ENCODE measurements at places on chromosomes 5 and 9.
A peak's percentile ranks its signal among the peaks of the same experiment; 100 is the strongest.

- no peak for DNase-seq
- H3K27me3 ChIP-seq = no peaks in the 10 kb centered on the region
- no peak overlapping the region for H3K4me3 ChIP-seq
- no peak overlapping the region for H3K27ac ChIP-seq
- no peaks in the 10 kb centered on the region for H3K4me1 ChIP-seq
- no peaks in the 10 kb centered on the region for H3K36me3 ChIP-seq
Measured at GRCh38 chr5:134098690-134099089, 15.8 kb upstream of the TCF7 start.

DNA sequence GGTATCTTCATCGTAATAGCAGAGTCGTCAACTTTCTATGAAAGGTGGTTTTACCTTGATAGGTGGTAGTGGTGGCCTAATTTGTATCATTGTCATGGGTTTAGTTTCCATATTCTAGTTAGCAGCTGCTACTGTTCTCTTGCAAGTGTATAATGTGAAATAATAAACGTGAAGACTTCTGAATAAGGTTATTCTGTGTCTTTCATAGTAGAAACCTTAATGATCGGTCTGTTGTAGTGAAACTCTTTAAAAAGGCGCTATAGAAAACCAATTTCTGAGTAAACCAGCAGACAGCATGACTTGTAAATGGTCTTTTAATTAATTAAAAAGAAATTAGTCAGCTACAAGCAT is 1.6 kb downstream of the SET start:
- peak overlapping the region; percentile 100 for H3K4me3 ChIP-seq
- H3K27ac ChIP-seq = peak overlapping the region; percentile 92
- no peaks in the 10 kb centered on the region for H3K27me3 ChIP-seq
- peaks cover 19% of the 10 kb centered on the region for H3K4me1 ChIP-seq
- no peak for DNase-seq

DNA sequence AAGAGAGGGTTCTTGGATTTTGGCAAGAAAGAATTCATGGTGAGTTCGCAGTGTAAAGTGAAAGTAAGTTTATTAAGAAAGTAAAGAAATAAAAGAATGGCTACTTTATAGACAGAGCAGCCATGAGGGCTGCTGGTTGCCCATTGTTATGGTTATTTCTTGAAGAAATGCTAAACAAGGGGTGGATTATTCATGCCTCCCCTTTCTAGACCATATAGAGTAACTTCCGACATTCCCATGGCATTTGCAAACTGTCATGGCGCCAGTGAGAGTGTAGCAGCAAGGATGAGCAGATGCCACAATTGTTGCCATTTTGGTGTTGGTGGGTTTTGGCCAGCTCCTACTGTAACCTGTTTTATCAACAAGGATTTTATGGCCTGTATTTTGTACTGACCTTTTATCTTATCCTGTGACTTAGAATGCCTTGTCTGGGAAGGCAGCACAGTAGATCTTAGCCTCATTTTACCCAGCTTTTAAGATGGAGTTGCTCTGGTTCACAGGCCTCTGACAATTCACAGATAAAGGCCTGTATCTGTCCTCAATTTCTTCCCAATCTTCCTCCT is 1026.1 kb upstream of the DMAC1 start:
- no peak overlapping the region for H3K4me3 ChIP-seq
- H3K27ac ChIP-seq = no peak overlapping the region

DNA sequence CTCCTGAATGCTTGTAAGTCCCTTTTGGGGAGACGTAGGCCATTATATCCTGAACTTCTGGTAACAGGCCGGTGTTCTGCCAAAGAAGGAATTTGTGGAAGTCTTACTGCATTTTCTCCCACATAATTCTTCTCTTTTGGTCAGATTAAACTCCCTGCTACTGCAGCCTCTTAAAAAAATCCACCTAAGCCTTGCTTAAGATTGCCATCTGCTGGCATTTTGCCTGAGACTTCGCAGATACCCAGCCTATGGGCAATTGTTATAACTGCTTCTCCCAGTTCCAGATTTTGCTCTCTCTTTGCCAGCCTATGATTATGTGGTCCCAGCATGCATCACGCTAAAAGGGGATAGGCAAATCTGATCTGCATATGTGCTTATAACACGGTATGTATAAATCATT is 391.6 kb upstream of the CHD1 start:
- no peaks in the 10 kb centered on the region for H3K27me3 ChIP-seq
- H3K36me3 ChIP-seq = no peaks in the 10 kb centered on the region
- no peak overlapping the region for H3K4me3 ChIP-seq
- no peaks in the 10 kb centered on the region for H3K4me1 ChIP-seq

DNA sequence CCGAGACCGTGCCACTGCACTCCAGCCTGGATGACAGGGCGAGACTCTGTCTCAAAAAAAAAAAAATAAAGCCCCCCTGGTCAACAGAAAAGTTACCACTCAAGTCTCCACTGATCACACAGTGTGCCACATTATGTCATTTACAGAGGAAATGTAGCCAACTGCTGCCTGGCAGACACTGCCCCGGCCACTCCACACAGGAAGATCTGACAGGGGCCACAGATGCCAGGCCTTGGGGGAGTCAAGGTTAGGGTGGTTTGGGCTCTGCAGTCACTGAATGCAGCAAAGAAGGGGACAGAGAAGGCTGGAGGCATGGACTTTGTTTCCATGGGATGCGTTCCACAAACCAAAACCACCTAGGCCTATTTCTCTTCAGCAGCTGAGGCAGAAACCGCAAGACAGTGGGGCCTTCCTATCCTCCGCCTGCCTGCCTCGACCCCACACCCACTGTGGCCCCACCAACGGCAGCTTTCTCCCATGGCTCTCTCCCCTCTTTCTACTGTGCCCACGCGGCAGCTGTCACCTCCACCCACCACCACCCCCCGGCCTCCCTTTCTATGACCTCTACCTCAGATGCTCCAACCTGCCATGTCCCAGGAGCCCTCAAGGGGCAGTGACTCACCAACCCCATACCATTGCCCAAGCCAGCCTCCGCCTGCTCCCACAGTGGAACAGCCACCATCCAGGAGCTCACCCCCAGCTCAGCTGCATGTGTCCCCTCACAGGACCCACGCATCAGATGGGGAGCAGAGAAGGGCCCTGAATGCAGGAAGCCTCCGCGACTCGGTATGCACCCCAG is 12.4 kb downstream of the IPPK start:
- no peak overlapping the region for H3K4me3 ChIP-seq
- no peaks in the 10 kb centered on the region for H3K27me3 ChIP-seq
- H3K27ac ChIP-seq = no peak overlapping the region

GRCh38 chr5:172553903-172554302 is 87.2 kb upstream of the NEURL1B start:
- H3K27ac ChIP-seq = no peak overlapping the region
- no peaks in the 10 kb centered on the region for H3K4me1 ChIP-seq
- H3K27me3 ChIP-seq = no peaks in the 10 kb centered on the region
- H3K36me3 ChIP-seq = no peaks in the 10 kb centered on the region
- no peak overlapping the region for H3K4me3 ChIP-seq

DNA sequence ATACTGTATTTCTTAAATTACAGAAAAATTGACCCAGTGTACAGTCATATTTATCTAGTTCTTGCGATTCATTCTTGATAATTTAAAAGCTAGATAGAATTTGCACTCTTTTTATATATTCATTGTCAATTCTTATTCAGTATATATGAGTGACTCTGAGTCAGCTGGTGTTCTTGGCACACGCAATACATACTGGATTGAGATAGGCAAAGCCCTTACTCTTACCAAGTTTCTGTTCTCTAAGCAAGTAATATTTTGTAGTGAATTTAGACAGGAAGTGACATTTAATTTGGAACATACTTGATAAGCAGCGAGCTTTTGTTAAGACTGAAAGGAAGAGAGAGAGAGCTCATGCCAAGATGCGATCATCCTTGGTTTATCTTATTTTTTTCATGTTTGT is 57.7 kb downstream of the GPBP1 start:
- no peaks in the 10 kb centered on the region for H3K4me1 ChIP-seq
- no peaks in the 10 kb centered on the region for H3K27me3 ChIP-seq
- H3K36me3 ChIP-seq = peaks cover 12% of the 10 kb centered on the region
- no peak overlapping the region for H3K4me3 ChIP-seq
- no peak overlapping the region for H3K27ac ChIP-seq
- no peak for DNase-seq

- no peaks in the 10 kb centered on the region for H3K27me3 ChIP-seq
- DNase-seq = no peak
Measured at GRCh38 chr9:13807118-13807517, 506.8 kb downstream of the NFIB start.

- H3K4me1 ChIP-seq = no peaks in the 10 kb centered on the region
- H3K36me3 ChIP-seq = no peaks in the 10 kb centered on the region
Measured at GRCh38 chr5:72126796-72127195, 19.5 kb downstream of the MAP1B start.

GRCh38 chr5:72441862-72442540 is 65.2 kb downstream of the ZNF366 start:
- DNase-seq = peak; percentile 4
- H3K27me3 ChIP-seq = no peaks in the 10 kb centered on the region
- no peaks in the 10 kb centered on the region for H3K36me3 ChIP-seq
- no peak overlapping the region for H3K27ac ChIP-seq
- H3K4me1 ChIP-seq = peaks cover 10% of the 10 kb centered on the region

GRCh38 chr9:122217640-122218039 is 11.1 kb downstream of the LHX6 start:
- H3K27me3 ChIP-seq = no peaks in the 10 kb centered on the region
- peaks cover 23% of the 10 kb centered on the region for H3K4me1 ChIP-seq

DNA sequence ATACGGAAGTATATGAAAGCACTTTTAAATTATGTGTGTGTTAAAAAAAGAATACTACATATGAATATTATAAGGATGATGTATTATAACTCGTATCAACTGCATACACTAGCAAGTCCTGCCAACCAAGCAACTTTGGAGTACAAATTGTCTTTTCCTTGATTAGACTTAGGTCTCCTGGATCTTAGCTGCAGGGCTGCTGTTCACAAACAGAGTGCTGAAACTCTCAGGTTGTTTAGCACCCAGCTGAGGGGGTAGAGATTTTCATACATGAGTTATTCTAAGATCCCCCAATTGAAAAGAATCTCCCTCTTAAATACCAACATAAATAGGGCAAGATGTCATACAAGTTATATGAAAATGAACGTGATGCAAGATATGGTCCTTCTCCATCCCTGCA is 149.8 kb upstream of the TNC start:
- H3K4me1 ChIP-seq = no peaks in the 10 kb centered on the region
- H3K36me3 ChIP-seq = no peaks in the 10 kb centered on the region
- H3K27me3 ChIP-seq = no peaks in the 10 kb centered on the region
- no peak overlapping the region for H3K4me3 ChIP-seq
- no peak overlapping the region for H3K27ac ChIP-seq

- H3K36me3 ChIP-seq = no peaks in the 10 kb centered on the region
- H3K4me3 ChIP-seq = no peak overlapping the region
- peaks cover 7% of the 10 kb centered on the region for H3K27me3 ChIP-seq
- no peak for DNase-seq
- H3K27ac ChIP-seq = no peak overlapping the region
- no peaks in the 10 kb centered on the region for H3K4me1 ChIP-seq
Measured at GRCh38 chr9:86445671-86446070, 91.5 kb upstream of the TUT7 start.

DNA sequence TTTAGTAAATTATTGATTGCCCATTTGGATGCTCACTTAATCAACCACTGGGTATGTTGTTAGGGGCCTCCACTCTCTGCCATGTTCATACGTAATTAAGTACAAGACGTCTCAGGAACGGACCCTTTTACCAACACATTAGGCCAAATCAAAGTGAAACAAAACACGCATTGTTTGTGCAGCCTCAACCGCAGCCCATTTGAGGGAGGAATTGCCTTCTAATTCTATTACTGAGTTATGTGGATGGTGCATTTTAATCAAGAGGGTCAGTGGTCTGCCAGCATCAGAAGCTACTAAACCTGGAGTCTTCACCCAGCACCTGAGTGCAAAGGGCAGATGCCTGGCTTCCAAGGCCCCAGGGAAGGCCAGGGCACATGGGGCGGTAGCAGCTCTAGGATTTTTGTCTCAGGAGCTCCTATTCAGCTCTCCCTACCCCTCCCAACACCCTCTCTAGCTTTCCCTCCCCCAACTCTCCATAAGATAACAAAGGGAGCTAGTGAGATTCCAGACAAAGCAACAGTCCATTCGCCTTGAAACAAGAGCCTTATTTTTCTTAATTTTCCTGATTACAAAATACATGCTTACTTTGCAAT is 7.9 kb upstream of the MED27 start:
- H3K27me3 ChIP-seq = peaks cover 9% of the 10 kb centered on the region
- H3K4me1 ChIP-seq = no peaks in the 10 kb centered on the region
- no peaks in the 10 kb centered on the region for H3K36me3 ChIP-seq
- no peak overlapping the region for H3K27ac ChIP-seq
- H3K4me3 ChIP-seq = no peak overlapping the region
- no peak for DNase-seq

DNA sequence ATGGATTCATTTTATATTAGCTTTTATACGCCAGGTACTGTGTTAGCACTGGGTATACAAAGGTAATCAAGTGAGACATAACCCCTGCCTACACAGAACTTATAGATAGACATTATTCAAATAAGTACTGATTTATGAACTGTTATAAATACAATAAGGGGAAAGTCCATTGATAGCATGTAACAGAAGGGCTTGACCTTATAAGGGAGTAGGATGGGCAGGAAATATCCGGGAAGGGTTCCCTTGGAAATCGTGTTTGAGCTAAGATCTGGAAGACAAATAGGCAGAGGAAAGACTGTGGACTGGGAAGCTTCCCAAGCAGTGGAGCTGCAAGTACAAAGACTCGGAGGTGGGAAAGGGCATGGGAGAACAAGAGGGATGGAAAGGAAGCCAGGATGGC is 111.5 kb downstream of the WDR41 start:
- no peaks in the 10 kb centered on the region for H3K4me1 ChIP-seq
- H3K4me3 ChIP-seq = no peak overlapping the region
- no peaks in the 10 kb centered on the region for H3K27me3 ChIP-seq
- no peak for DNase-seq
- H3K27ac ChIP-seq = no peak overlapping the region
- H3K36me3 ChIP-seq = no peaks in the 10 kb centered on the region

DNA sequence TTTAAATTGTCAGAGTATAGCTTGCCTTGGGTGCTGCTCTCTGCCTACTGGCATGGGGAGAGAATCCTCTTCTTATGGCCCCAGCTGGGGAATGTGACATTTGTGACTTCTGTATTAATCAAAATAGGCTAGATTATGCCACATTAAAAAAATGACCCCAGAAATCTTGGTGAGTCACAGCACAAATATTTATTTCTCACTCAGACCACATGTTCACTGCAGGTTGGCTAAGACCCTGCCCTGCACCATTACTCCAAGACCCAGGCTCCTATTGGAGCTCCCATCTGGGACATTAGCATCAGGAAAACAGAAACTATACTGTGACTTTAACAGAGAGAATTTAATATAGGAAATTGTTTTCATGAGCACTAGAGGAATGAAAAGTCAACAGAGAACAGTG is 16.6 kb upstream of the WHRN start:
- H3K4me3 ChIP-seq = no peak overlapping the region
- H3K27ac ChIP-seq = no peak overlapping the region
- H3K4me1 ChIP-seq = peaks cover 16% of the 10 kb centered on the region
- no peaks in the 10 kb centered on the region for H3K36me3 ChIP-seq
- H3K27me3 ChIP-seq = 0 out of 2 replicates have a peak, but pooled peaks cover 9% of the 10 kb centered on the region
- DNase-seq = no peak

DNA sequence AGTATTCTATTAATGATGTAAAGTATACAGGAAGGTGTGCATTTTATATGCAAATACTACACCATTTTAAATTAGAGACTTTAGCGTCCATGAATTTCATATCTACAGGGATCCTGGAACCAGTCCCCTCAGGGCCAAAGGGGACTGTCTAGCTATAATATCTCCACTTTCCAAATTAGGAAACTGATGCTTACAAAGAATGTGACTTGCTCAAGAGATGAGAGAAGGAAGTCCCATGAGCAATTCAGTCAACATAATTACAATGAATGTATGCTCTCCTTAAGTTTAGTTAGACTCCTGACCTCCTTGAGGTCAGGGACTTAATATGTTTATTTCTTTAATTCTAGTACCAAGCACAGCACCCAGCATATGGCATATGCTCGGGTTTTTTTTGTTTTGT is 23.7 kb downstream of the NIPBL start:
- DNase-seq = no peak
- no peaks in the 10 kb centered on the region for H3K27me3 ChIP-seq
- H3K27ac ChIP-seq = no peak overlapping the region
- H3K4me1 ChIP-seq = 0 out of 2 replicates have a peak, but pooled peaks cover 2% of the 10 kb centered on the region

Data from HCT116 (cell line).